ENCODE measurements at places on chromosomes 1 and 21.

DNA sequence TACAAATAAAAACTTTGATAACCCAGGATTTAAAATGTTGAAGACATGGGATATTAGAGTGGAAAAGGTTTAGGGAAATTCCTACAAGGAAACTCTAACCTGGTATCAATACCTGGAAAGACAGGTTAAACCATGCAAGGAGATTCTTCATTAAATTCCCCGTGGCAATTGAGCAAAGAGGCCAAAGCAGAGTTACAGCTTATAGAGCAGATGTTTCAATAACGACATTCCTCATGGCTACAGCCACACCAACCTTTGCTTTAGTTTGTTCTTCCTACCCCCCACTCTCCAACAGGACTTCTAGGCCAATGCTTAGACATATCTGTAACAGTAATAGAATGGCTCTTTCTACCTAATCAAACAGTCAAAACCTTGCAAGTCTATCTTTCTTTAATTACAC is 271.3 kb downstream of the COL11A1 start:
- no peak for DNase-seq

DNA sequence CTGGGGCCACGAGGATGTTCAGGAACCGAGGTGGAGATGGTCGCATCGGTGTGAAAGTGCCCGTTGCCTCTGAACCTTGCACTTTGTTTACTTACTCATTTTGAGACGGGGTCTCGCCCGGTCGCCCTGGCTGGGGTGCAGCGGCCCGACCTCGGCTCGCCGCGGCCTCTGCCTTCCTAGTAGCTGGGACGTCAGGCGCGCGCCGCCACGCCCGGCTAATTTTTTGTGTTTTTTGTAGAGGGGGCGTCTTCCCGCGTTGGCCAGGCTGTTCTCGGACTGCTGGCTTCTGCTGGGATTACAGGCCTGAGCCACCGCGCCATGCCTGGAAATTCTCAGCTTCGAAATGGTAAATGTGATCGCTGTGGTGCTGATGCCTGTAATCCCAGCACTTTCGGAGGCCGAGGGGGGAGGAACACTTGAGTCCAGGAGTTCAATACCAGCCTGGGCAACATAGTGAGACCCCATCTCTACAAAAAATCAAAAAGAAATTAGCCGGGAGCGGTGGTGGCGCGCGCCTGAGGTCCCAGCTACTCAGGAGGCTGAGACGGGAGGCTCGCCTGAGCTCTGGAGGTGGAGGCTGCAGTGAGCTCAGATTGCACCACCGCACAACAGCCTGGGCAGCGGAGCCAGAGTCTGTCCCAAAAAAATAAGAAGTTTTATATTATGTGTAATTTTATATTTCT is 684 bp upstream of the MRPL20 start:
- no peak for DNase-seq

DNA sequence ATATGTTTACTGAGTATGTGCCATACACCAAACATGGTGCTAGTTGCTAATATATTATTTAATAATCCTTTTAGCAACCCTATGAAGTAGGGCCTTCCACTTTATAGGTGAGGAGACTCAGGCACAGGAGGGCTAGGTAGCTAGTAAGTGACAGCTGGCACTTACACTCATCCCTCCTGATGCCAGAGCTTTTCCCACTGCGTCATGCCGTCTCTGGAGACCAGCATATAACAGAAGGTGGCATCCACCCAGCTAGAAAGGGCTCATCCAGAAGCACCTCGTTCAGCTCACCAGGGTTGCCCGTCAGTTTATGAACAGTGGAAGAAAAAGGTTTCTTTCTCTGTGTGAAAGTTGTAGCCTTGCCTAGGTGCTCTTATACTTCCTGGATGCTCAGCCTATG is 108.9 kb downstream of the NOS1AP start:
- no peak for DNase-seq

GRCh38 chr1:68010543-68010942 is 39.9 kb downstream of the DIRAS3 start:
- no peak for DNase-seq

DNA sequence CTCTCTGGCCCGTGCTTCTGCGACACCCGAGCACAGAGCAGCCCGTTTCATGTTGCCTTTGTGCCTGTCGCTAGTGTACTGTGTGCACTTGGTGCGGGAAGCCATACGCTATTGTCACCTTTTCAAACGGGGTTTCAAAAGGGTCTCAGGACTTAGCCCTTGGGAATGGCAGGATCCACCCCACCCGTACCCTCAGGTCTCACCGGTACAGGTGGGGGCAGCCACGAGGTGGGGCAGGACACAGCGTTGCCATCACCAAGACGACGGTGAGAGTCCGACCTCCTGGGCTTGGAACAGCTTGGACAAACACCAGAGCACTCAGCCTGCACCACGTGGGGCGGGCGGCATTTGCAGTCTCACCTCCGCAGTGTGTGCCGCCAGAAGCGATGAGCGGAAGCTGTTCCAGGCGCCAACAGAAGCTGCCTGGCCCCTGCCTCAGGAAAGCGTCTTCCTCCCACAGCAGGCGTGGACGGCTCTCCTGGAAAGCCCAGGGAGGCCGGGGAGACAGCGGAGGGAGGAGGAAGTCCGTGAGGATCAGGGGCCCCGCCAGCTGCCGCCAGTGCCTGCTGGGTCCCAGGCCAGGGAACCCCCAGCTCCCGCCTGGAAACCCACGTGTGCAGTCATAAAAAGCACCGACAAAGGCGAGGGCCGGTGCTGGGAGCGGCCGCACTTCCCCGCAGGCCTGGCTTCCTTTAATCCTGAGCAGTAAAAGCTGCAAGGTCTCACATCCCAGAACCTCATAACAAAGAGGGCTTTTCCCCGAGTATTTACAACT is 131.3 kb upstream of the ARHGEF16 start:
- no peak for DNase-seq

- no peak for DNase-seq
Measured at GRCh38 chr1:115060501-115060900, 28.8 kb downstream of the TSPAN2 start.

DNA sequence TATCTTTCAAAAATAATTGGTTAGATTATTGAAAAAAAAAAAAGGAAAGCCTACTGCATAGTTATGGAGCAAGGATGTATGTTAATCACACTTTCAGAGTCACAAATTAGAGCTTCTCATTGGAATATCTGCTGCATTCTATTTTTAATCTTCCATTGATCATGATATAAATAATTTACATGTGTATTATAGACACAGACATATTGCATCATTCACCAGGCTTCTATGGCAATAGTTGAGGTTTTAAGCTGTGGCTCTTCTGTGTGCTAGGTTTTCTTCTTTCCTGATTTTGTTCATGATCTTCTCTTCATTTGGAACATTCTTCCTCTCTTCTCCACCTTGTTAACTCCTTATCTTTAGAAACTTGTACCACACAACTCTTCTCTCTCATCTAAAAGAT is 123.2 kb upstream of the HMCN1 start:
- DNase-seq, result no peak

- no peak for DNase-seq
Measured at GRCh38 chr1:53821380-53821779, 16.7 kb downstream of the NDC1 start.

- DNase-seq, result no peak
Measured at GRCh38 chr21:28136656-28137255, 855.9 kb downstream of the LTN1 start.

Data from GM12864 (cell line).